Right ventricle myocardium superior (tissue), 1 donor: ENCODE measurements at places on chromosomes 12 and 14.

GRCh38 chr12:79874665-79875064 lies 60.2 kb downstream of the PPP1R12A start:
- no peak for DNase-seq

DNA sequence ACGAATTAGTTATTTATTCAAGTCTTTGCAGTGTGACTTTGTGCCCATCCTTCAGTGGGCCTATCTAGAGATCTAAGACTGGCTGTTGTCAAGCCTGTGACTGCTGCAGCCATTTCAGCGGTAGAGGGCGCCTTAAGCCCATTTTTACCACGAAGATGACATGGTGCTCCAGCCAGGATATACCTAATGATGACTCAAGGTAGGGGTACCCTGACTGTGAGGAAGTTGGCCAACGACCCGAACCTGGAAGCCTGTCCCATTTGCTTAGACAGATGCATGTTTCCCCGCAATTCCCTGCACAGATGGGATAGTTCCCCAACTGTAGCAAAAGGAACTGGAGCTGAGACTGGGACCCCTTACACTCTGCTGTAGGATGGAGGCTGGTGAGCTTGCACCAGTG lies 41.3 kb downstream of the RAB3IP start:
- no peak for DNase-seq

- DNase-seq = peak; percentile 41
Observed at GRCh38 chr12:52059582-52060497, 8.6 kb downstream of the NR4A1 start.

DNA sequence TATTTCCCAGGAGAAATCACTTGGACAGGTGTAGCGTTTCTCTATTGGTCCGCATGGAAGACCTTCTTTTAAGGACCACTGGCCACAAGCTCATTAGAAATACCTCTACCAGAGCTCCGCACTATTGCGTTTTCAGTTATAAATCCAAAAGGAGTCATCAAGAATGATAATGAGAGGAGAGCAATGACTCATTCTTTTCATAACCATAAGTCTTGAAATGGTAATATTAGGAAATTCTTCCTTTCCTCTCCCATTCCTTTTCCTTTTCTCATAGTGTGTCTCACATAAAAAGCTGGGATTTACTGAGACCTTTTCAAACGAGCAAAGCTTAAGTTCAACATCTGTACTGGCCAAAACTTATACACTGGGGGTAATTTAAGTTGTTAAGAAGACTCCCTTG lies 215.7 kb downstream of the CPNE8 start:
- DNase-seq = no peak

DNA sequence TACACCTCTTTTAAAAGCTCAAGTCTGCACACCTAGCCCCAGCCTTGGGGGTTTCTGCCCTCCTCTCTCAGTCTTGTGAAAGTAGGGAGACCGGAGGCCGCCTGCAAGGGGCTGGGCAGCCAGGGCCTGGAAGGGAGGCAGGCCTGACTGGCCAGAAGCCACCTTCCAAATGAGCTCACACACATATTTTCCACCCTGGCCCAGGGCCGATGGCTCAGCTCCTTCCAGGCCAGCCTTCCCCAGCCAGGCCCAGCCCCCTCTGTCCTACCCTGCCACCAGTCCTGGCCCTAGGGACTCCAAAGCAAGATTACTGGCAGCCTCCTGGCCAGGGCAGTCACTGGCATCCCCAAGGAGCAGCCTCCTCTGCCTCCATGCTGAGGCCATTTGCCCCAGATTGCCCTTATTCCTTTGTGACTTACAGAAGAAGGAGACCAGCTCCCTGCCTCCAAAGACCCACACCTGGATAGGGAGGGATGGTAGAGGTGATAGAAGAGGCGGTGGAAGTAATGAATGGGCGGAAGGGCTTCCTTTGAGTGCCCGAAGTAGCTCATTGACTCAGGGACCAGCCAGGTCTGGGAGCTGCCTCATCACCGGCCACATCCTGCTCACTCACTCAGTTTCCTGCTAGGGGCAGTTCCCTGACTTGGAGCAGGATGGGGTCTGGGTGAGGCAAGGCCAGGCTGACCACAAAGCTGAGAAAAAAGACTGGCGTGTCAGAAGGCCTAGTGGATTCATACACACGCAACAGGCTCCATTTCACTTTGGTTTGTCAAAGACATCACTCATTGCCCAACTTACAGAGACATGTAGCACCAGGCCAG lies 14.8 kb downstream of the MMP14 start:
- peak; percentile 94 for DNase-seq

GRCh38 chr12:2792671-2793500 lies 1.9 kb upstream of the FKBP4 start:
- no peak for DNase-seq

GRCh38 chr12:14999021-14999694 lies 26.3 kb downstream of the PDE6H start:
- no peak for DNase-seq
